ENCODE measurements at places on chromosomes 5 and 9.

DNA sequence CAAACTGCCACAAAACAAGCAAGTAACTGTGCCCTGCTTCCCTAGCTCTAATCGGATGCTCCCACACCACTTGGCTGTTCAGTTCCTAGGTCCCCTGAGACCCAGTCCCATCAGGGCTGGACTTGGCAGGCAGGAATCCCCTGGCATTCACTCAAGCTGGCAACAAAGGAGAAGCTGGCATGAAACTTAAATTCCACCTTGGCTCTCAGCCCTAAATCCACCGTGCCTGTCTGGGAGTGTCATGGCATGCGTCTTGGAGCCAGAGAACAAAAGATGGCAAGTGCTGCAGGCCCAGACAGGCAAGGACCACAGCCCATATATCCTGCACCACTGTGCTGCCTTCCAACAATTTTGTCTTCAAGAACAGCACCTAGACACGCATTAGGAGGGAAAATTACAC is 38.2 kb downstream of the ETF1 start:
- no peak for DNase-seq

DNA sequence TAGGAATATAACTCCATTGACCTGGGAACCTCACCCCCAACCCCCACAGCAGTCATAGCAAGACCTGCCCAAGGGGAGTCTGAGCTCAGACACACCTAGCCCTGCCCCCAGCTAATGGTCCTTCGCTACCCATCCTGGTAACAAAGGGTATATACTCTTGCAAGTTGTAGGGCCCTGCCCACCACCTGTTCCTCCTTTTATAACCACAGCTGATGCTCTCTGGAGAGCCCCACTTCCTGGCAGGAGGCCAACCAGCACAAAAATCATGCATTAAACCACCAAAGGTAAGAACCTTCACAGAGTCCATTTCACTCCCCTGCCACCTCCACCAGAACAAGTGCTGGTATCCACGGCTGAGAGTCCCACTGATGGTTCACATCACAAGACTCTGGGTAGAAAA is 1195.3 kb upstream of the SEMA6A start:
- no peak for DNase-seq

DNA sequence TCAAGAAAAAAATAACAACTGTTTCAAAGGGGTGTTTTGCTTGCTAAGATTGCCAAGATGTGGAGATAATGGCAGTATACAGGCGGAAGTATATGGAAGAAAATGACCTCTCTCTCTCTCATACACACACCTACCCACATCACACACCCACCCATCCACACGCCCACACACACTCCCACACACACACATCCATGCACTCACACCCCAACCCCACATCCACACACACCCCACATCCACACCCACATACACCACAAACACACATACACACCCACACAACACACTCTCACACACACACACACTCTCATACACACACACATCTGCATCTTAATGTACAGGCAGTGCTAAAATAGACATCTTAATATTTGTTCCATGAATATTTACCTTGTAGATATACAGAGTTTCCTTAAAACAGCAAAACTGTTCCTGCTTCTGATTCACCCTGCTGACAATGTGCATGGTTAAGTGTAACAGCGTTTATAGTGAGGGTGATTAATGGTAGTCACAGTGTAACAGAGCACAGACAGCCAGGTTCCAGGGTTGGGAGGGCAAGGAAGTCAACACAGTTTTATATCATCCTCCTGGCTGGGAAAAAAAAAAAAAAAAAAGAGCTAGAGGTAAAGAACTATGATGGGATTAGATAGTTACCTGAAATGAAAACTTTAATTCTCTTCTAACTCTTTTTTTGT is 8.3 kb downstream of the BHMT2 start:
- no peak for DNase-seq

DNA sequence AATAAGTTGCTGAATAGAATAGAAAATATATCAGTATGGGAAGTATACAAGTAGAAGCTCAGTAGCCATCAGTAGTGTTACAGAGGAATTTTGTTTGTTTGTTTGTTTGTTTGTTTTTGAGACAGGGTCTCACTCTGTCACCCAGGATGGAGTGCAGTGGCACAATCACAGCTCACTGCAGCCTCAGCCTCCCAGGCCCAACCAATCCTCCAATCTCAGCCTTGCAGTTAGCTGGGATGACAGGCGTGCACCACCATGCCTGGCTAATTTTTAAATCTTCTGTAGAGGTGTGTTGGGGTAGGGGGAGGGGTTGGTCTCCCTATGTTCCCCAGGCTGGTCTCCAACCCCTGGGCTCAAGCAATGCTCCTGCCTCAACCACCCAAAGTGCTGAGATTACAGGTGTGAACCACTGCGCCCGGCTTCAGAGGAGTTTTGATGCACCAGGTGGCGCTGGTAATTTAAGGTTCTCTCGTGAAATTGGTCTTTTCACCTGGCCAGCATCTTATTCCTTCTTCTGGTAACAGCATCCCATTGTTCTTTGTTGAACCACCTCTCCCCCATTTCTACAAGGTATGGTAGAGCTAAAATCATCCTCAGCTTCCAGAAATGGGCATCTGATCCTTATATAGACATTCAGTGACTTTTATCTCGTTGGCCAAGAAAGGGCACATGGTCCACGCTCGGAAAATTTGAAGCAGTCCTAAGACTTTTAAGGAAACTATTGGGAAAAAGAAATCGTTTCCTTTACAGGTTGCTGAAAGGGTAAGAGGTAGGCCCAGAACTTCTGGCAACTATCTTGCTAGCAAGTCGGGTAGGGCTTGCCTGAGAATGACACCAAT is 157.1 kb downstream of the ARRDC3 start:
- DNase-seq = peak; percentile 57

- no peak for DNase-seq
Observed at GRCh38 chr9:122307925-122308324, 43.2 kb downstream of the MRRF start.

DNA sequence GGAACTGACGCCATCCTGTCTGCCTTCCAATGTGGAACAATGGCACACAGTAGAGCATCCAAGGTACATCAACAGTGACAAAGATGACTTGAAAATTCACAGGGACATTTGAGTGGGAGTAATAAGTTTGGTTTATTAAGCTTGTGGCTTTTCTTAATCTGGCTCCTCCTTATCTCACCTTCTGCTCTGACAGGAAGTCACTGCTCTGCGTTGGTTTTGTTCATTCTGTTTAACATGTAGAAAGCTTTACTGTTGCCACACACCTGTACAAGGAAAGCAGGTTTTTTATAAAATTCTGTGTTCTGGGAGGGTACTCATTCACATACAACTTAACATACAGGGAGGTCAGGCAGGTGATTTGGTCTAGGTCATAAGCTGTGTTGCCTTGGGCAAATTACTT is 1.6 kb upstream of the GZMK start:
- DNase-seq = no peak

- DNase-seq = no peak
Observed at GRCh38 chr9:75891771-75892215, 1.3 kb downstream of the PCSK5 start.

- DNase-seq = no peak
Observed at GRCh38 chr9:36136894-36137391, 410 bp downstream of the GLIPR2 start.
